ENCODE measurements at places on chromosomes 11 and 22. TPM values are rescaled to one million over a fixed set of nuclear protein-coding genes. Genes with fewer than 3 reads are reported as not detected.

SCUBE2 gene
- total RNA-seq: not detected

DNA sequence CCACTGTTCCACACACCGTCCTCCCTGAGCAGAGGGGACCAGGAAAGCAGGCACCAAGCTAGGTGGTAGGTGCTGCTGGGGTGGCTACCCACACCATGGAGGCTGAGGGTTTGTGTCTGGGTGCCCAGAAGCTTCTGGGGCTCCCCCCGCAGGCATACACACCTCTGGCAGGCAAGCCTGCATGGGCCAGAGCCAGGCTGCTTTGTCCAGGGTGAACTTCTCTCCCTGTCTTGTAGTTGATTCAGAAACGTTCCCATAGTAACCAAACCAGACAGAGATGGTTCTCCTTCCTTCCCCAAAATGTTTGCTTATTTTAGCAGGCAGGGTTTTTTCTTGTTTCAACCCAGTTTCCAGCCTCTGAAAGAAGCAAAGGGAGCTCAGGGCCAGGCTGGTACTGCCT is 40.9 kb upstream of the SUSD2 start:
- no peak for DNase-seq

- no peak for DNase-seq
These were observed 8.4 kb downstream of the SLCO2B1 start for GRCh38 chr11:75159151-75159953.

NPAS4 gene
- not detected for total RNA-seq

DNA sequence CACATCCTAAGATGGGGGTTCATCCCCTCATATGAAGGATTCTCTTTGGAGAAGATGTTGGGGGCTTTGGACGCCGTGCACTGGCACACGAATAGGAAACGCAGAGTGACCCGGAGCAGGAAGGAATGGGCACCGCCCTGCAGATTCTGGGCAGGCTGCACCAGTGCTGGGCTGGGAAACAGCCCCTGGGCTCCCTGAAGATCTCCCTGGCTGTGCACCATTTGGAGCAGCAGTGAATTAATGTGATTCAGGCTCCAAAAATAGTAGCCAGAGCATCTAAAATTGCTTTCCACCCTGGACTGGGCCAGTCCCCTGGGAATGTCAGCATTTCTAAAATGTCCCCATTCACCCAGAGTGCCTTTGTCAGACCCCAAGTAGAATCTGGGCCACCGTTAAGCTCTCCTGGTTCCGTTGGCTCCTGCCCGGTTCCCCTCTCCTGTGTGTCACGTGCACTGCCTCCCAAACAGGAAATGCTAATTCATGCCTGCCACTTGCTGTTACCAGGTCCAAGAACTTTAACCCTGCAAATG is 18.6 kb downstream of the IRAG1 start:
- no peak for DNase-seq

LIF gene
- 35.8 TPM for total RNA-seq

- no peak for DNase-seq
These were observed 1127.1 kb upstream of the CNTN5 start for GRCh38 chr11:97893612-97894011.

KREMEN1 gene
- 8.4 TPM for total RNA-seq

Measured in Caki2 (cell line).